ENCODE measurements at places on chromosomes 3 and 15.

DNA sequence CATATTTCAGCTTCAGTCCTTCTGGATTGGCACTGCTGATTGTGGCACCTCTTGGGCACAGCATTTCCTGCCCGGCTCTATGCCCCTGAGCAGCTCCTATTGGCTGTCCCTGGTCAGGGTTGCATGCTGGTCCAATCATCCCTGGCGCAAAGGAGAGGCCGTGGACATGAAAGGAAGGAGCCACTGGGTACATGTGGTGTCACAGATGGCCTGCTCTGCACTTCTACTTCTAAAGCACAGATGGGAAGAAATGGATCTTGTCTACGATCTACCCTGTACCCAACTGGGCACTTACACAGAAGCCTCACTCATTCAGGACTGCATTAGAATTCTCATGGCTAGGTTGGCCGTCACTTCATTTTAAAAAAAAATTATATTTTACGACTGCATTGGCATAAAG is 232.5 kb downstream of the SHQ1 start:
- no peak for DNase-seq

DNA sequence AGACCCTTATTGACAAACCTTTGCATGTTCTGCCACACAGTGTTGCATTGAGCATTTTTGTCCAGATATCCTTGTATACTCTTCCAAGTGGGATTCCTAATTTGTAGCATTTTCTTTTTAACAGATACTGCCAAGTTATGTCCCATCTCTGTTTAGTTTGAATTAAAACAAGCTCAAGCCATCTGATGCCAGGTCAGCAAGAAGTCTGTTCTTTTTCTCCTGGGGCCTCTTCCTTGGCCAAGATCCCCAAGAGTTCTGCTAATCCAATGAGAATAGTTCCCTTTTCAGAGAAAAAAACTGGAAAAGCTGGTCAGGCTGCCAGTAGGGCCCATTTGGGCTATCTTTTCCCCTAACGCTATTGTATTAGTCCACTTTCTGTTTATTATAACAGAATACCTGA is 29.8 kb downstream of the GLDN start:
- DNase-seq, result no peak

DNA sequence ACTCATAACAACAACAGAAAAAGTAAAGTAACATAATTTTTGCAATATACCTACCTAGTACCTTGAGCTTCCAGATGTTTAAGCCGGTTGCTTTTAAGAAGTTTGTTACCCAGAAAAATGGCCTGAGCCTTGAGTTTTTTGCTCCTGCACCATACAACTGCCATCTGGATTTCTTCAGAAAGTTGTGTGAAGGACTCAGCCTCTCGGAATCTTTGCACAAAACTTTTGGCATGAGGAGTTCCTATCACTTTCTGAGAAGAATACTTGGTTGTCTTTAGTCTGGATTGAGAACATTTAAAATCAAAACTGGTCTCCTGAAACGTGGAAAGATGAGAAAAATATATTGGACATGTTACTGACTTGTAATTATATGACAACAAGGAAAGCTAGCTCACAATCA is 17.3 kb downstream of the GTPBP8 start:
- DNase-seq, result no peak

GRCh38 chr3:51698209-51698608 is 8.7 kb upstream of the GRM2 start:
- no peak for DNase-seq

DNA sequence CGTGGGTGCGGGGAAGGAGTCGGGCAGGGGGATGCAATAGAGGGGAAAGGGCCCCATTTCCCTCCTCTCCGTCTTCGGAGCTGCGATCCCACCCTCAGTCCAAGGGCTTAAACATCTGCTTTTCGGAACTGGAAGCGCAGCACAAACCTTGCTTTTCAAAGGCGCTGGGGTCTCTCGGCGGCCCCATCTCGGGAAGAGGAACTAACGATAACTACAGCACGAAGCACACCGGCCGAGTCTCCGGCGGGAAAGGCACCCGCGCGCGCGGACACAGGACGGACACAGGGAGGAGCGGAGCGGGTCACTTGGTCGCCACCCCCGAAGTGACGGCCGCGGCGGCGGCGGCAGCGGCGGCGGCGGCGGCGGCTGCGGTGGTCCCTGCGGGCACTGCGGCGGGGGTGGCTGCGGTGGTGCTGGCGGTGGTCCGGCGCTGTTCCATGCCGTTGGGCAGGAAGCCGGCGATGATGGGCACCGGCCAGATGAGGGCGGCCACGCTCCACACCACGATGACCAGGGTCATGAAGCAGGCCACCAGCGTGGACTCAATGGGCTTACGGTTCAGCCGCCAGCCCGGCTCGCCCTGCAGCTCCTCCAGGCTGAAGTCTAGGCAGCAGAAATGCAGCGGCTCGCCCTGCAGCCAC is 1.1 kb downstream of the TMEM158 start:
- no peak for DNase-seq

- no peak for DNase-seq
These were observed 35.8 kb upstream of the BSN start for GRCh38 chr3:49518441-49518840.

- no peak for DNase-seq
These were observed 207.5 kb downstream of the IL20RB start for GRCh38 chr3:137165117-137165806.

GRCh38 chr3:128489927-128490649 is 2.9 kb downstream of the GATA2 start:
- DNase-seq, result no peak

- DNase-seq, result no peak
These were observed 5.4 kb upstream of the CGNL1 start for GRCh38 chr15:57370929-57371328.

- no peak for DNase-seq
These were observed 12.1 kb upstream of the SIAH2 start for GRCh38 chr3:150775001-150775599.

- no peak for DNase-seq
These were observed 53.6 kb downstream of the PGPEP1L start for GRCh38 chr15:98953968-98954367.

DNA sequence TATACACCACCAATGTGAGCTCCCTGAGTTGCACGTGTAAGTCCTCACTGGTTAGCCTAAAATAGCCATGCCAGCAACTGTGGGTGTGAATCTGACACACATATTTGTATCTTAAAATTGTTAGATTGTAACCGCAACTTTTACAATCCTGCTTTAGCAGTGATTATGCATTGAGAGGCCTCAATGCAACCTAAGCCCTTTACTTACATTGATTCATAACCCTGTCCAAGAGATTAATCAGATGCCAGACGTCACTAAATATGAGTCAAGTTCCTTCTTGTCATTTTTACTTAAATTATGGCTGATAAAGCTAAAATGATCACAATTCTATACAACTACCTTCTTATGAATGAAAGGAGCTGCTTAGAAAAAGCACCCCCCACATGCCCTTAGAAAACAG is 46.9 kb downstream of the IL17RD start:
- DNase-seq, result no peak

GRCh38 chr3:95341314-95341713 is 1278.5 kb downstream of the NSUN3 start:
- DNase-seq, result no peak

DNA sequence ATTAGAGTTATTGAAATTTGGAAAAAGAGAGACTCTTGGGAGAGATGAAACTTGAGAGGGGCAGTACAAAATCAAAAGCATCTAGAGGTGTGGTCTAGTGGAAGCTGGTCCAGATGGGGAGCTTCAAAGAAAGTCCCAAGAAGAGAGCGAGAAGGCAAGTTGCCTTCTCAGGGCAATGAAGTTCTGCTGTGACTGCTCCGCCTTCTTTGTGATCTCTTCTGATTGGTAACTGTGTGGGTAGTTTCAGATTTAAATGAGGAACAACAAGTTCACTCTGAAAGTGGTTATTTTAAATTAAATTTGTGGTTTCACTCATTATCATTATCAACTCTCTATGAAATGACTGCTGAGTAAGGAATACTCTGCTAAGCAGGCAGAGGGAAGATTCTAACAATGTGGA is 233.3 kb downstream of the NLGN1 start:
- DNase-seq, result no peak

- no peak for DNase-seq
These were observed 488.4 kb downstream of the NR2F2 start for GRCh38 chr15:96818861-96819260.

DNA sequence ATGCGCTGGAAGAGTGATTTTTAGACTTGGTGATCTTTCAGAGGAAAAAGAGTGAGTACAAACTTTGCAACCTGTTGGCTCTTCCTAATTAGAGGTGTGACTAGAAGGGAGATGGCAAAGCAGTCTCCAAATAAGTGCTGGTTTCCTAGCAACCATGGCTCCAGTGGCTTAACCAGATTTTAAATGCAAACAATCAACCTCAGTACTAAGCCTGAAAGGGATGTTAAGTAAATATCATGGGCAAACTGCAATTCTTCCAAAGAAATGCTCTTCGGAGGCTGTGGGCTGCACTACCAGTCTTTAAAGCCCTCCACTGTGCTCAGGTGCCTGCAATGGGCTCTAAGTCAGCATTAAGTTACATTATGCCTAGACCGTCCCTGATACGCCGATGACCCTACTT is 678.1 kb upstream of the CCDC54 start:
- no peak for DNase-seq

DNA sequence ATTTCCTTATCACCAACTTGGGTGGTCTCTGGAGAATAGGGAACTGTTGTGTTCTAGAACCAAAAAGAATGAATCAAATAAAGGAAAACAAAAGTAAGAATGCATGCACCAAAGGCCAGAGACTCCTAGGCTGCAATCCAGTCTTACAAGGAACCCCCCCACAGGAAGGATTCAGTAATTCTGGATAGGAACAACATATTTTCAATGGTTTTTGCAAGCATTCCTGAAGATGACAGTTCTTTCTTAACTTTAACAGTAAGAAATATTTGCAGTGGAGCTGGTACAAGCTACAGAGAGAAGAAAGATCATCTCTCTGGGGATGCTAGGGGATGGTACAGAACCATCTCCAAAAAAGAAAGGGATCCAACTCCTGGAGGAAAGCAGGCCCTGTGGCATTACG is 116.2 kb upstream of the CHRM5 start:
- no peak for DNase-seq

DNA sequence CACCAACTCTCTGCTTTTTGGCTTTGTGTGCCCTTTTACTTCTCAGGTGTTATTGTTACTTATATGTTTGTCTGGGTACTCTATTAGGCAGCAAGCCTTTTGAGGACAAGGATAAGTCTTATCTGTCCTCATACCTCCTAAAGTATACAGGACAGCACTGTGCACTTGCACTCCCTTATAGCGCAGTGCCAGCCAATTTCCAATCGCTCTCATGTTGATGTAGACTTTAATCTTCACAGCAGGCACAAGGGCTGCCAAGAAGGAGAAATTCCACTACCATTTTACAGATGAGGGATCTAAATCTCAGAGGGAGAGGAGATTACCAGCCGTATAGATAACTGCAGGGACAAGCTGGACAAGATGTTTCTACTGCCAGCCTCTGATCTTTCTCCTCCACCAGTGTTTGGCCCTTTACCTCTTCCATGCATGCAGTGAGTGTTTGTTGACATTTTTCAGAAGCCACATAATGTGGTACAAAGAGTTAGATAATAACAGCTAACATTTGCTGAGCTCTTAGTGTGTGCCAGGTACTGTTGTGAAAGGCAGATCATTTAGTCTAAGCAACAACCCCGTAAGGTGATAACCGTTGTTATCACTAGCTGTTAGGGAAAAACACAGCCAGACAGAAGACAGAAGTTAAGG is 30.1 kb downstream of the SST start:
- no peak for DNase-seq

DNA sequence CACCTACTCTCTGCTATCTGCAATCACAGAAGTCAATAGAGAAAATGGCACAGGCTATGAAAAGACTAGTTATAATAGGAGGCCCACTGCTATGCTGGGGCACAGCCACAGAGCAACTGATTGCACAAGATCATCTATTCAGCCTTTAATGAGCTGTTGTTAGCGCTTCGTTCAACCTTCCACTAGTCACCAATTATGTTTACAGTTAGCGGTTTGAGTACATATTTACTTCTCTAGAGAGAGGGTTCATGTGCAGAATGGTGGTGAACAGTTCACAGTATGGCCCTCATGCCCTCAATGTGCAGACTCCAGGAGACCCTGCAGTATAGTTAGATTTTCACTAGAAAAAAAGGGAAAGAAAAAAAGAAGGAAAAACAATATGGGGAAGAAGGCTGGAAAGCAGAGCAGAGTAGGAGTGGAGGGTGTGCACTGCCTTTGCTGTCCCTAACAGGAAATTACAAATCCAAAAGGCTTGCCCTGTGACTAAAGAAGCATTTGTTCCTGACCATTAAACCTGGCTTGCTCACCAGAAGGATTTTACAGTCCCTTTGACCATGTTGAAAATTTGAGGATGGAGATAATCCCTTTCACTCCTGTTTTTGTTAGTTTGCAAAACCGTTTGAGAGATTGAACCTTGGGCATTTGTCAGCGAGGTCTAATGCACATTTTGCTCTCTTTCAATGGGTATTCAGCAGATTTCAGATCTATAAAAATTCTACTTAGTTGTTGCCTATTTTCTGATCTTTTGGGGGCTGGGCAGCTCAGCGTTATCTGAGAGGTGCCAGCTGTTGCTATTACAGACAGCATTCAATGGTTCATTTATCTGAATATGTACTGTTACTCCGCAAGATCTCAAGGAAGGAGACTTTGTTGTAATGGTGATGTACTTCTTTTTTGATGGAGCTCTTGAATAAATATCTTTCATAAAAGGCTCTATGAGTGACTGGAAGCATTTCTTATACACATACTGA is 296.1 kb downstream of the LSAMP start:
- no peak for DNase-seq

- DNase-seq, result no peak
These were observed 819 bp downstream of the NEK4 start for GRCh38 chr3:52769786-52770455.

- no peak for DNase-seq
These were observed 1357.7 kb downstream of the ROBO1 start for GRCh38 chr3:78410077-78410476.

DNA sequence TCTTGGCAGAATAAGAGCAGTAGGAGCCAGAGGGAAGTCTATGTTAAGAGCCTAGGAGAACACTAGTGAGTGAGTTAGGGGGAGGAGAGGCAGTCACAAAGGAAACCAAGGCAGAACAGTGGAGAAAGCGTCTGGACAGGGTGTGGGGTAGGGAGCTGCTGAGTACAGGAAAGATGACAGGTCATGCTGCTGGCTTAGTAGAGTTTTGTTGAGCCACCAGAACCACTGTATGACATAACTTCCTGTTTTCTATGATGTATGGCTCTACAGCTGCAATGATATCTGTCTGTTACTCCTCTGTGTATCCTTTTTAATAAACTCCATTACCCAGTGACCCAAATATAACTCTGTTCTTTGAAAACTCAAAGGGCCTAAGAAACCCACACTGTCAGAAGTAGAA is 10.6 kb upstream of the STT3B start:
- DNase-seq, result peak; percentile 57

DNA sequence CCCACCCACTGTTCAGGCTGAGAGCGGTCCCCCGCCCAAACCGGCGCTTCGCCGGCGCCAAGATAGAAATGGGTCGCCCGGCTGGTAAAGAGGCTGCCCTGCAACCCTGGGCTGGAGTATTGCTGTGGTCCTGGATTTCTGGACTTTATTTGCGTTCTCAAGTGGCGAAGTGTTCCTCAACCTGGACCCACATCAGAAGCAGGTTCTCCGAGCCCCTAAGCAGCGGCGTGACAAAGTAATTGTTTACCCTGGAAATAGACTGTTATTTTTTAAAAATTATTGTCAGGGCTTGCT is 481 bp upstream of the DYNC1LI1 start:
- no peak for DNase-seq

- no peak for DNase-seq
These were observed 278.2 kb downstream of the GABRG3 start for GRCh38 chr15:27249046-27249759.

All from CD4-positive, alpha-beta T cell treated with Interleukin-2 at 100 ng/mL for 4 hours (primary cell).